T-cell (primary cell): ENCODE measurements at places on chromosomes 4 and X. TPM values are rescaled to one million over a fixed set of nuclear protein-coding genes. Genes with fewer than 3 reads are reported as not detected.

DNA sequence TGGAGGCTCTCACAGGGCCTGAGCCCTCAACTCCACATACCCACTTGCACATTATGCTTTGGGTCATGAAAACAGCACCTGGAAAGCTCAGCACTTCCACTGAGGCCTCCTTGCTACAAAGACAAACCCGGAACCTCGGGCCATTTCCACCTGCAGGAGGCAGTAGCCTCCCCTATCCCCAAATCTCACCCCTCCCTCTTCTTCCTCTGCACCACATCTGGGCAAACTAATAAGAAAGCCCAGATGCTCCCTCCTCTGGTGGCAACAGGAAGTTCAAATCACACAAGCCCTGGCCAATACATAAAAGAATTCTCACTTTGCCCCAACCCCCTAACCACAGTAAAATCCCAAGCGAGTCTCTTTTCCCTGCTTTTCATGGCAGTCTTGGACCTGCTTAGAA, 136.4 kb downstream of the MAPK10 start:
- H3K27ac ChIP-seq: no peak overlapping the region
- no peaks in the 10 kb centered on the region for H3K4me1 ChIP-seq
- H3K4me3 ChIP-seq: no peak overlapping the region
- H3K36me3 ChIP-seq: no peaks in the 10 kb centered on the region
- DNase-seq: no peak

GRCh38 chrX:70087857-70088630, 25.8 kb downstream of the OTUD6A start:
- H3K27me3 ChIP-seq: no peaks in the 10 kb centered on the region
- no peaks in the 10 kb centered on the region for H3K36me3 ChIP-seq
- no peak for DNase-seq
- no peaks in the 10 kb centered on the region for H3K4me1 ChIP-seq
- H3K4me3 ChIP-seq: no peak overlapping the region

GRCh38 chrX:56963377-56963776, 32.0 kb downstream of the SPIN3 start:
- no peaks in the 10 kb centered on the region for H3K36me3 ChIP-seq
- H3K27me3 ChIP-seq: no peaks in the 10 kb centered on the region
- DNase-seq: no peak
- H3K4me1 ChIP-seq: no peaks in the 10 kb centered on the region

DNA sequence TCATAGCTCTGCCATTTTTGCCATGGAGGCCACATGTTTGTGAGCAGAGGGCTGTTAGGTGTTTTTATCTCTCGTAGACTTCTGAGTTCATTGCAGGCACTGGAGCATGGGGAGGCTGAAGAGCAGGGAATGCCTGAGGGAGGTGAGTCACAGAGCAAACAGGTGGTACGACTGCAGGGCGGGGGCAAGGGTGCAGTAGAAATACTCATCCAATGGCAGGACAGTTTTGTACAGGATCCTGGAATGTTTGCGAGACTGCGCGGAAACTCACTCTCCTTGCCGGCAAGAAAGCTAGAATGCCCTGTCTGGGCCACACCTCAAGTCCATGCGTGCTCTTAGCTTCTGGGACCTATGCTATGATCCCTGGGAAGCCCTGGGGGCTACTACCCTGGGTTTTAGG, 20.0 kb upstream of the VCX2 start:
- H3K27me3 ChIP-seq: no peaks in the 10 kb centered on the region
- no peak overlapping the region for H3K4me3 ChIP-seq
- no peaks in the 10 kb centered on the region for H3K4me1 ChIP-seq
- H3K36me3 ChIP-seq: no peaks in the 10 kb centered on the region

DNA sequence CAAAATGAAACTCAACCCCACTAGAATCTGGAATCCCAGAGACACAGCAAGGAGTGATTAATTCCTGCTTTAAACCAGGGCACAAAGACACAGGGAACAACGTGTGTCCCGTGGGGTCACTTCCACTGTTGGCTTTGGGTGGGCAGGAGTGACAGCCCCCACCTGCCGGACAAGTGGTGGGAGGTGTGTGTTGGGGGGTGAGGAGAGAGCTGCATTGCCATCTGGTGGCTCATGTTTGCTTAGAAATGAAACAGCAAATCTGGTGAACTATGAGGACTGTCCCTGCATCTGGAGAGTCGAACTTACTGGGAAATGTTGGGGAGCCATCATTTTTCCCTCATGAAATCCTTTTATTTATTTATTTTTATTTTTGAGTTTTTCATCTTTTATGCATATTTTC, 75.9 kb upstream of the AFAP1 start:
- no peaks in the 10 kb centered on the region for H3K36me3 ChIP-seq
- no peak overlapping the region for H3K4me3 ChIP-seq
- H3K27me3 ChIP-seq: peaks cover 13% of the 10 kb centered on the region
- H3K27ac ChIP-seq: no peak overlapping the region

DNA sequence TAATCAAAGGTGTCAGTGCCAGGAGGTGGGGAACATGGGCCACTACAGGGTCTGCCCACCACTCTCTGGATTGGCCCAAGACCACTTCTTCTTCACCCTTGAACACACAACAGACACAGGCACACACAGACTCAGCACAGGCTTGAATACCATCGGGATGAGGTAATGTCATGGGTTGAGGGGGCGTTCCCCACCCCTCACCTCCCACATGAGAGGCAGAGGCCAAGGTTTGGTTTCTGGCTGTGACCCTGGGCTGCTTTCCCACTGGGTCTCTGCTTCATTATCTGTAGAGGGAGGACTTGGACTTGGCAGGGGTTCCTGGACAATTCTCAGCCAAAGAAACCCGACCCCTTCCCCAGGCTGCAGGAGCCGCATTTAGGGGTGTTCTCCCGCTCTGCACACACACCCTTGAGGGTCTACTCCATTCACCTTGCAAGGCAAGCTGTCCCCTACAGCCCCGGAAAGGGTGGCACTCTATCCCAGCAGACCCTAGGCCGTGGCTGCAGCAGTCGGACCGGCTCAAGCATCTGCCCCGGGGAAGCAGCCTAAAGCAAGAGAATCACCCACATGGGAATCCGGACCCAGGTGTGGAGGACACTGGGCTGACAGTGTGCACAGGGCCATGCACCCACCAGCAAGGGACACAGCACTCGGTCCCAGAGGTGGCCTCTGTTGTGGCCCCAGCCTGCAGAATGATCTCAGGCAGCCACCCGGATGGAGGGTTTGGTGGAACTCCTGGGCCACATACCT, 62.4 kb downstream of the TRMT44 start:
- no peak overlapping the region for H3K27ac ChIP-seq
- DNase-seq: no peak
- no peaks in the 10 kb centered on the region for H3K27me3 ChIP-seq
- no peak overlapping the region for H3K4me3 ChIP-seq

GRCh38 chr4:25993395-25994185, 79.6 kb downstream of the SMIM20 start:
- H3K27ac ChIP-seq: no peak overlapping the region
- no peak for DNase-seq
- no peaks in the 10 kb centered on the region for H3K4me1 ChIP-seq
- no peaks in the 10 kb centered on the region for H3K36me3 ChIP-seq
- H3K4me3 ChIP-seq: no peak overlapping the region

DNA sequence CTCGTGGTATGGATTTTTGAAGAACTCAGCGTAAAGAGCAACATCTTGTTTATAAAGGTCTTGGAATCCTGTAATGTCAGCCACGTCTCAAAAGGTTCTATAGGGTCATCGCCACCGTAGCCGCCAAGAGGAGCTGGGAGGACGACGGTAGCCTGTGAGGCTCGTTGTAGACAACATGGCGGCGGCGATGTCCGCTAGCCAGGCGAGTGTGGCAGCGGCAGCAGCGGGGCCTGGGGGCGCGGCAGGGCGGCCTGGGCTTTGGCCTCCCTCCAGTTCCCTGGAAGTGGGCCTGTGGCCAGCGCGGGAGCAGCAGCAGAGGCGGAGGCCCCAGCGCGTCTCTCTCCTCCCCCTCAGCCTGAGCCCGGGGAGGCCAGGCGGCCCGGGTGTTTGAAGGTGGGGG, 143.5 kb upstream of the PBDC1 start:
- H3K4me3 ChIP-seq: no peak overlapping the region
- H3K27me3 ChIP-seq: peaks cover 4% of the 10 kb centered on the region
- no peak for DNase-seq
- H3K27ac ChIP-seq: no peak overlapping the region
- no peaks in the 10 kb centered on the region for H3K36me3 ChIP-seq
- no peaks in the 10 kb centered on the region for H3K4me1 ChIP-seq

- peaks cover 14% of the 10 kb centered on the region for H3K4me1 ChIP-seq
- no peaks in the 10 kb centered on the region for H3K36me3 ChIP-seq
- H3K27me3 ChIP-seq: no peaks in the 10 kb centered on the region
- peak overlapping the region; percentile 100 for H3K4me3 ChIP-seq
Measured at GRCh38 chr4:75724867-75725724, 719 bp downstream of the USO1 start.

GRCh38 chr4:159358226-159358625, 255.3 kb downstream of the RAPGEF2 start:
- no peaks in the 10 kb centered on the region for H3K4me1 ChIP-seq
- no peak for DNase-seq
- H3K36me3 ChIP-seq: peaks cover 3% of the 10 kb centered on the region

DNA sequence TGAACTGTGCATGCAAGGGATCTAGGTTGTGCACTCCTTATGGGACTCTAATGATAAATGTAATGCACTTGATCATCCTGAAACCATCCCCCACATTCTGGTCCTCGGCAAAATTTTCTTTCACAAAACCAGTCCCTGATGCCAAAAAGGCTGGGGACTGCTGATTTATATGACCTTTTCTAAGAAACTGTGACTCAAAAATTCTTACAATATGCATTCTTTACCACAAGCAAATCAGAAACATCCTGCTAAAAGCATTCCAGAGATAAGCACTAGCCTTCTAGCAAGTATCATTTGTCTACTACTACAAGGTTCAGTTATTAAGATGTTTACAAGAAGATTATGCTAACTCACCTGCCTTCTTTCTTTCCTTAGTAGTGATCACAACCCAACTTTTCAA, 166.5 kb upstream of the PCDH7 start:
- H3K4me1 ChIP-seq: no peaks in the 10 kb centered on the region
- no peak overlapping the region for H3K27ac ChIP-seq
- H3K36me3 ChIP-seq: no peaks in the 10 kb centered on the region

- no peaks in the 10 kb centered on the region for H3K4me1 ChIP-seq
- H3K27ac ChIP-seq: no peak overlapping the region
- H3K4me3 ChIP-seq: no peak overlapping the region
- no peaks in the 10 kb centered on the region for H3K27me3 ChIP-seq
- H3K36me3 ChIP-seq: no peaks in the 10 kb centered on the region
Measured at GRCh38 chr4:187714957-187715356, 280.6 kb upstream of the ZFP42 start.

- no peaks in the 10 kb centered on the region for H3K36me3 ChIP-seq
- no peak overlapping the region for H3K27ac ChIP-seq
- no peak overlapping the region for H3K4me3 ChIP-seq
- no peaks in the 10 kb centered on the region for H3K27me3 ChIP-seq
Measured at GRCh38 chr4:20572976-20573375, 127.3 kb upstream of the PACRGL start.

- peaks cover 4% of the 10 kb centered on the region for H3K4me1 ChIP-seq
- no peaks in the 10 kb centered on the region for H3K36me3 ChIP-seq
- no peak overlapping the region for H3K27ac ChIP-seq
- no peaks in the 10 kb centered on the region for H3K27me3 ChIP-seq
- no peak overlapping the region for H3K4me3 ChIP-seq
- DNase-seq: no peak
Measured at GRCh38 chr4:3250956-3251690, 2.2 kb downstream of the MSANTD1 start.

The IRAK1 gene
- 66.5 TPM for total RNA-seq

The SLC9B1 gene
- 4.6 TPM for total RNA-seq

The GPR101 gene
- total RNA-seq: not detected

The CTAG2 gene
- total RNA-seq: not detected

The HELT gene
- total RNA-seq: not detected

The HS6ST2 gene
- not detected for total RNA-seq

The SULT1B1 gene
- total RNA-seq: 10.6 TPM

The VCX gene
- not detected for total RNA-seq

The LRAT gene
- total RNA-seq: not detected
